H1 (cell line): ENCODE measurements at places on chromosomes 4 and X.

DNA sequence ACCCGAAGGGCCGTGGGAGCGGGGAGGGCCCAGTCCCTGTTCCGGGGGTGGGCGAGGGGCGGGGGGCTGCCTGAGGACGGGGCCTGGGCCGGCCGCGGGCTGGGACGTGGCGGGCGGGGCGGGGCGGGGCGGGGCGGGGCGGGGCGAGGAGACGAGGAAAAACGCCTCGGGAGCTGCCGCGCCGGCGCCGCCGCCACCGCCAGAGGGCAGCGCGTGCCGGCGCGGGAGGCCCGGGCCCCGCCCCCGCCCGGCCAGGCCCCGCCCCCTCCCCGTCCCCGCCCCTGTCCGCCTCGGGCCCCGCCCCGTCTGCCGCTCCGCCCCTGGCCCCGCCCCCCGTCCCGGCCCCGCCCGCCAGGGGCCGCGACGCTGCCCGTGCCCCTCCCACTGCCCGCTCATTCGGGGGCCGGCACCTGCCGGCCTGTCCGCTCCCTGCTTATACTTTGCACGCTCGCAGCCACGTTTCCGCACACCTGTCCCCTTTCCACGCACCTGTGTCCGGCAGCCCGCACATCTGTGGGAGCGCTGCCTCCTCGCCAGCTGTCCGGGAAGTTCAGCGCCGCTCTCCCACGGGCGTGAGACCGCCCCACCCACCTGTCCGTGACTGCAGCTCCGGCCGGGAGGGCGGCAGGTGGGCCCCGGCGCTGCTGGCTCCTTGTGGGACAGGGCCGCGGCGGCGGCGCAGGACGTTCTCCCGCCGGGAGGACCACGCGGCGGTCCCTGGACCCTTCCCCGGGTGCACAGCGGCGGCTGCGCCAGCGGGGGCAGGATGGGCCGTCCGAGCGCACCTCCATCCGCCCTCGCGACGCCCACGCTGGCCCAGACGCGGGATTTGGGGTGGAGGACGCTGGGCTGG is 1.7 kb upstream of the FGFRL1 start:
- DNase-seq, result no peak

DNA sequence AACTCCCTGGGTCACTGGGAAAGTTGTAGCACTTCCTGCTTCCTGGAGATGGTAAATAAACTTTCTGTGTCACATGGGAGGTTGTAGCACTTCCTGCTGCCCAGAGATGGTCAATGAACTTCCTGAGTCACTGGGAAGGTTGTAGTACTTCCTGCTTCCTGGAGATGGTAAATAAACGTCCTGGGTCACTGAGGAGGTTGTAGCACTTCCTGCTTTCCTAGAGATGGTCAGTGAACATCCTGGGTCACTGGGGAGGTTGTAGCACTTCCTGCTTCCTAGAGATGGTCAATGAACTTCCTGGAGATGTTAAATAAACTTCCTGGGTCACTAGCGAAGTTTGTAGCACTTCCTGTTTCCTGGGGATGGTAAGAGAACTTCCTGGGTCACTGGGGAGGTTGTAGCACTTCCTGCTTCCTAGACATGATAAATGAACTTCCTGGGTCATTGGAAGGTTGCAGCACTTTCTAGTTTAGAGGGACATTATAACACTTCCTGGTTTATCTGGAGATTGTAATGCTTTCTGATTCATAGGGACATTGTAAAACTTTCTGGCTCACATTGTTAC is 62.3 kb upstream of the CD99 start:
- DNase-seq, result no peak

- DNase-seq, result no peak
Measured at GRCh38 chrX:119003462-119003861, 29.0 kb downstream of the LONRF3 start.

DNA sequence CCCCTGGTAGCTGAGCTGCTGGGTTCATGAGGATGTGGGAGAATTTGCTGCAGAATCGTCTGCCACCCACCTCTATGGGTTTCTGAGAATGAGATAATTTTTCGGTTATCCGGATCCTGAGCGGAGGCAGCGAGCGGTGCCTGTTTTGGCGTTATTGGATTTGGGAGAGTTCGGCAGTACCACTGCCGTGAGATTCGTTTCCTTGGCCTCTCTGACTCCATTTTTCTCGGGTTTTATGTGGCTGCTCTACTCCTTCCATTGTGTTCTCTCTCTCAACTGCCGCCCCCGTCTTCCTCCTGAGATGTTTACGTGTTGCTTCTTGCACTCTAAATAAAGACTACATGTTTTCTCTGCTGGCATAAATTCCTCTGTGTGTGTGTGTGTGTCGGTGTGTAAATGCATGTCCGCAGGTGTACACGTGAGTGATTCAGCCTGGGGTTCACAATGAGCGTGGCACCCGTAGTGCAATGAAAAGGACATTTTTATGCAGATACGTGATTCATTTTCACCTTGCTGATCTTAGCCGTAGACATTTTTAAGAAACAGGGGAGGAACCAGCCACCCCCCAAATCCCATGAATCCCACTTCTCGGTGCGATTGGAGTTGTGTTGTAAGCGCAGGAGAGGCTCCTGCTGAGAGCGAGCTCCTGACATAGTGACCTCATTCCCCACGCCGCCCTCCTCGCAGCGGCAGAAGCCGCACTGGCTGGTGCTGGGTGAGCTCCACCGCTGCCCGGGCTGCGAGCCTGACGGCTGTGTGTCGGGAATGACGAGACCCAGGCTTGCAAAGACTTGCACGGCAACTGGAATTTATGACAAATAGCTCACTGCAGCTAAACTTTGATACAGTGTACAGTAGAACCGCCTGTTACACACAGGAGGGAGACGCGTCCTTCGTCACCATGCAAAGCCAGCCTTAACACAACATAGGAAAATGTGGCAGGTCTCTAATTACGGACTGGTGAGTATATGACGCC is 82.2 kb downstream of the STOX2 start:
- no peak for DNase-seq

- no peak for DNase-seq
Measured at GRCh38 chr4:15657366-15657765, 2.2 kb upstream of the FBXL5 start.

DNA sequence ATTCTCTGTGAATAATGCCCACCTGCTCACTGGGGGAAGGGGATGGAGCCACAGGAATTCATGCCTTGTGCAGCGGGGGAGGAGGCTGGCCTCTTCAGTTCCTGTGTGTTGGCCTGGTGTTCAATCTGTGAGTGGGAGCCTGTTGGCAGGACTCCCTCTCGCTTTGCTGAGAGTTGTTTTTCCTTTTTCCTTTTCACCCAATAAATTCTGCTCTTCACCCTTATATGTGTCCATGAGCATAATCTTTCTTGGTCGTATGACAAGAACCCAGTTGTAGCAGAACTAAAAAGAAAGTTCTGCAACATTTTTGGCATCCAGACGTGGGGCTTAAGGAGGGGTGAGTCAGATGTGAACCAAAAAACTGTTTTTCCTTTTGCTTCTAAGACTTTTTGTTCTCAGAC is 235.2 kb upstream of the HDX start:
- DNase-seq, result no peak

- no peak for DNase-seq
Measured at GRCh38 chr4:189807031-189807430, 133.6 kb upstream of the FRG1 start.

GRCh38 chr4:10096201-10096977 is 20.2 kb downstream of the WDR1 start:
- DNase-seq, result no peak

DNA sequence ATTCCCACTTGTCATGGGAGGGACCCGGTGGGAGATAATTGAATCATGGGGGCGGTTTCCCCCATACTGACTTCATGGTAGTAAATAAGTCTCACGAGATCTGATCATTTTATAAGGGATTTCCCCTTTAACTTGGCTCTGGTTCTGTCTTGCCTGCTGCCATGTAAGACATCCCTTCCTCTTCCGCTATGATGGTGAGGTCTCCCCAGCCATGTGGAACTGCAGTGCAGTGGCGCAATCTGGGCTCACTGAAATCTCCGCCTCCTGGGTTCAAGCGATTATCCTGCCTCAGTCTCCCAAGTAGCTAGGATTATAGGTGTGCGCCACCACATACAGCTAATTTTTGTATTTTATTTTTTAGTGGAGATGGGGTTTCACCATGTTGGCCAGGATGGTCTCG is 2.9 kb downstream of the HPGDS start:
- DNase-seq, result no peak
